Stimulated activated CD8-positive, alpha-beta memory T cell treated with anti-CD3 and anti-CD28 coated beads, Interleukin-4, amount 100 ng/mL, for 1 hour (primary cell): ENCODE measurements at places on chromosomes 12 and 14.
A peak's percentile ranks its signal among the peaks of the same experiment; 100 is the strongest.

GRCh38 chr14:85934123-85934885, 404.4 kb downstream of the FLRT2 start:
- DNase-seq = peak; percentile 10

GRCh38 chr12:64611341-64612284, 1.3 kb downstream of the RASSF3 start:
- no peak for DNase-seq

DNA sequence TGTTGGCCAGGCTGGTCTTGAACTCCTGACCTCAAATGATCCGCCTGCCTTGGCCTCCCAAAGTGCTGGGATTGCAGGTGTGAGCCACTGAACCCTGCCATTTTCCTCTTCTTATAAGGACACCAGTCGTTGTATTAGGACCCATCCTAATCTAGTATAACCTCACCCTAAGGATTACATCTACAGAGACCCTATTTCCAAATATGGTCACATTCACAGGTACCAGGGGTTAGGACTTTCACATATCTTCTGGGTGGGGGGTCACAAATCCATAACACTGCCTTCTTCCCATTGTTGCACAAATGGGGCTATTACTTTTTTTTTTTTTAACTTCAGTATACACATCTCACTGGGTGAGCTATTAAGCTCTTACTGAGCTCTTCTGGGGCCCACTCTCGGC, 38.6 kb downstream of the ARF6 start:
- no peak for DNase-seq

DNA sequence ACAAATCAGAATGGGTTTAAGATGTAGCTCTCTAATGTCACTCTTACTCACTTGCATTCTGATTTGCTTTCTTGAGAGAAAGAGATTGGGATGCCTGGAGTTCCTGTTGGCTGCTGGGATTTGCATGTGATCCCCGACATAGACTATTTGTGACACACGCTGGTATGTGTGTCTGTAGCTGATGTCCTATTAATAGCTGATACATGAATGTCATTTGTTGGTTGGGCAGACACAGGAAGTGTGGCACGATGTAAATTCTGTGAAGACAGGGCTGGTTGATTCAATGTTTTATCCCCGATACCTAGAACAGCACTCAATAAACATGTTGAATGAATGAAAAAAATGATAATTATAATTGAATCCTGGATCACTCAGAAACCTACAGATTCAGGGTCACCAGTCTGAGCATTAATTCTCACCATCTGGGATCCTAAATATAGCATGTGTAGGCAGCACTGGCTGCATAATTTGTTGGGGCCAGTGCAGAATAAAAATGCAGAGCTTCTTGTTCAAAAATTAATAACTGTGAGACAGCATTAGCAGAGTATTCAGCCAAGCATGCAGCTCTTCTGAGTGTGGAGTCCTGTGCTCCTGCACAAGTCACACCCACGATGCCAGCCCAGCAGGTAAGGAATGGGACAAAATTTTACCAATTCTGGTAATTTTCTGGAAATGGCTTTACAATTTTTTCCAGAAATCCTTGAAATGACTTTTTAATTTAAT, 35.5 kb upstream of the SOCS2 start:
- no peak for DNase-seq

GRCh38 chr12:108629151-108629550, 4.5 kb downstream of the SELPLG start:
- no peak for DNase-seq

- no peak for DNase-seq
Measured at GRCh38 chr12:68768431-68768939, 22.5 kb downstream of the SLC35E3 start.

- DNase-seq = no peak
Measured at GRCh38 chr12:123427036-123427769, 9.3 kb downstream of the RILPL2 start.
